CD4-positive, alpha-beta T cell treated with Interleukin-21 for 1 hour (primary cell): ENCODE measurements at places on chromosomes 11 and 22.

GRCh38 chr11:57160665-57161064 lies 21.1 kb upstream of the LRRC55 start:
- DNase-seq: no peak

GRCh38 chr11:103877221-103877620 lies 159.2 kb upstream of the DDI1 start:
- no peak for DNase-seq

- DNase-seq: no peak
Observed at GRCh38 chr11:13680501-13681264, 12.2 kb downstream of the FAR1 start.

GRCh38 chr11:26834601-26835000 lies 112.7 kb upstream of the SLC5A12 start:
- DNase-seq: no peak

GRCh38 chr22:45120440-45120839 lies 43.3 kb upstream of the NUP50 start:
- DNase-seq: no peak
